Activated effector memory CD4-positive, alpha-beta T cell treated with Interleukin-2 at 50 U/mL for 16 hours (primary cell): ENCODE measurements at places on chromosomes 7 and 10.
A peak's percentile ranks its signal among the peaks of the same experiment; 100 is the strongest.

- DNase-seq, result no peak
Observed at GRCh38 chr7:135192914-135193536, 18.3 kb downstream of the WDR91 start.

GRCh38 chr7:143288836-143289235 is 685 bp downstream of the CASP2 start:
- DNase-seq, result no peak

DNA sequence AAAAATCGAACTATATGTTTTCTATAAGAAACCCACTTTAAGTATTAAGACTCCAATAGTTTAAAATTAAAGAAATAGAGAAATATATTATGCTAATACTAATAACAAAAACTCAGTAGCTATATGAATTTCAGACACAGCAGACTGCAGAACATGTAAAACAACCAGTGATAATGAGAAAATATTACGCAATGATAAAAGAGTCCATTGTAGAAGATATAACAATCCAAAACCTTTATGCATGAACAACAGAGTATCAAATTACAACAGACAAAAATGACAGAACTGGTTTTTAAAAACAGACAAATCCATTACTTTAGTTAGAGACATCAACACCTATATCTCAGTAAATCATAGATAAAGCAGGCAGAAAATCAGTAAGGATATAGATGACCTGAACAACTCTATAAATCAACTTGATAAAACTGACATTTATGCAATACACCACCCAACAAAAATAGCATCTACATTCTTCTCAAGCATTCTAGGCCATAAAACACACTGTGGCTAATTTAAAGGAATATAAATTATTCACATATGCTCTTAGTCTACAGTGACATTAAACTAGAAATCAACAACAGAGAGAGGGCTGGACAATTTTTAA is 669.5 kb upstream of the GHITM start:
- DNase-seq, result no peak

- DNase-seq, result no peak
Observed at GRCh38 chr10:11875494-11876281, 52.5 kb downstream of the PROSER2 start.

GRCh38 chr10:123848564-123849457 is 42.8 kb downstream of the CPXM2 start:
- no peak for DNase-seq

- DNase-seq, result peak; percentile 27
Observed at GRCh38 chr10:133475821-133476640, 22.3 kb downstream of the SCART1 start.

- peak; percentile 17 for DNase-seq
Observed at GRCh38 chr10:75399461-75400162, 2.0 kb downstream of the ZNF503 start.

GRCh38 chr7:13262929-13263530 is 575.6 kb downstream of the ARL4A start:
- DNase-seq, result no peak

- DNase-seq, result no peak
Observed at GRCh38 chr10:58264780-58265179, 2.9 kb downstream of the IPMK start.

DNA sequence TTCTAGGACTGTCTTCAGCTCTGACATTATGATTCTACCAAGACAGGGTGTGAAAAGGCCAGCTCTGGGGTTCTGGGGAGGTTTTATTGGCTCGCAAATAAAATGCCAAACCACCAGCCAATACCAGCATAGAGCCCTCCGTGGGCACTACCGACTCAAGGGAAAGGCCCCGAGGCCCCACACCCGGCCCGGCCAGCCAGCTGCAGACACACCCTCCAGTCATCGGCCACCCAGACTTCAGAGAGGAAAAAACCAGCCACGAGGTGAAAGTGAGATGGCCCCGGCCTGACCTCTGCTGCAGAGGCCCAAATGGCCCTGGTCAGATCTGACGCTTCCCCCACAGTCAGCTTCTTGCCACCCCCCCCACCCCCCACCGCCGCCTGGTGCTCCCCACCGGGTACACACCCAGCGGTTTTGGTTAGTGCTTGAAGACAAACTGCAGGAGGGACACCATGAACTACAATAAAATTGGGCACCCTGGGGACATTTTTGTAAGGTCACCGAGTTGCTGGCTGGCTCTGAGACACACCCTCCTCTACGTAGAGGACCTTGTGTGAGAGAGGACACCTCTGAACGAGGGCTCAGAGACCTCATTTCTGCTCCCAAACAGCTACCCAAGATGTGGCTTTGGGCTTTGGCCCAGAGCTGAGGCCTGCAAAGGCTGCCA is 79.9 kb downstream of the PRKAG2 start:
- no peak for DNase-seq

- no peak for DNase-seq
Observed at GRCh38 chr10:123674741-123675140, 8.6 kb downstream of the GPR26 start.

DNA sequence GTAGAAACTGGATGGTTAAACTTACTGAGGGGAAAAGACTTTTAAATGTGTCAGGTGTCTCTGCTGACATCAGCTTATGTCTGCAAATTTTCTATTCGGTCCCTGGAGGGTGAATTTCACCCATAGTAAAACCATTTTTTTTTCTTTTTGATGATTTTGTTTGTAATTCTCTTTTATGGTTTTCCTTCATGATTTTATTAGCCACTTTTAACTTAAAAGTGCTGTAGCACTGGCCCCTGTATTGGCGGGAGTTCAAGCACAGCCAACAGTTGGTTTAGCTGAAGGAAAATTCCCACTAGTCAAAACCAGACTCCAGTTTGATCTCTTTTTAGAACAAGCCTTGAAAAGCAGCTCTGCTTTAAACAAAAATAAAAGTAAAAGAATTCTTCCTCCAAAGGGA is 5.0 kb upstream of the ITGA8 start:
- no peak for DNase-seq

- no peak for DNase-seq
Observed at GRCh38 chr10:70440296-70441160, 953 bp downstream of the NODAL start.

- no peak for DNase-seq
Observed at GRCh38 chr7:71285571-71286145, 153.7 kb downstream of the GALNT17 start.

- DNase-seq, result peak; percentile 57
Observed at GRCh38 chr10:3887885-3888476, 103.0 kb upstream of the KLF6 start.

- DNase-seq, result no peak
Observed at GRCh38 chr10:72930276-72930675, 24.3 kb downstream of the PLA2G12B start.

DNA sequence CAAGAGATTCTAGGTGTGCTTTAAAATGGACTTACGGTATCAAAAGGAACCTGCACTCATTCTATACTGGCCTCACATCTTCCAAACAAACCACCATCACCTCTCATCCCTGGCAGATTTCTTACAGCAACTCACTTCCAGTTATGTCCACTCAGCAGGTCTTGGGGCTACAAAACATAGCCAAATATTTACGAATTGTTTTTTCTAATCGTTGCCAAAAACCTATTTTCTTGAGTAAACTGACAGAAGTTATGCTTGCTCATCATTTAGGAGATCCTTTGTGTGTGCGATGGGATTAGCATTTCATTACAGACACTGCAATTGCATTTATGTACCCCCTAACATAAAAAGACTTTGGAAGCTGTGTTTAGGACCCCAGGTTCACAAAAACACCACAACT is 2.7 kb downstream of the KCNMA1 start:
- no peak for DNase-seq

GRCh38 chr10:124713679-124714255 is 30.4 kb downstream of the FAM53B start:
- no peak for DNase-seq

DNA sequence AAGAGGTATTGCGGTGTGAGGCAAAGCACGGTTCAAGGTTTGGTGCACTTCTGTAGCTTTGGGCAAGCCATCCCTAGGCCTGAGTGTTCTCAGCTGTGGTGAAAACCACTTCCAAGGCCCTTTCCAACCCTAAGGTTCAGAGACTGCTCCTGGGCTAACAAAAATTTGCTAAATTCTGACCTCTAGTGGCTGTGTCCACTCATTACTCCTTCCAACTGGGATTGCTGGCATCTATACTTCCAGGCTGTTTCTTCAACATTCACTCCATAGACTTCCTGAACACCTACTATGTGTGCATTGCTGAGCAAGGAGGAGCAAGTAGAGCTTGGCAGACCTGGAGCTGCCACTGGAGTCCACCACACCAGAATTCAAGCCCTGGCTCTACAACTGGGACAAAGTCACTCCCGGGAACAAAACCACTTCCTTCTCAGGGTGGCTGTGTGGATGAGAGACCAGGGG is 29.3 kb upstream of the SH3PXD2A start:
- no peak for DNase-seq

DNA sequence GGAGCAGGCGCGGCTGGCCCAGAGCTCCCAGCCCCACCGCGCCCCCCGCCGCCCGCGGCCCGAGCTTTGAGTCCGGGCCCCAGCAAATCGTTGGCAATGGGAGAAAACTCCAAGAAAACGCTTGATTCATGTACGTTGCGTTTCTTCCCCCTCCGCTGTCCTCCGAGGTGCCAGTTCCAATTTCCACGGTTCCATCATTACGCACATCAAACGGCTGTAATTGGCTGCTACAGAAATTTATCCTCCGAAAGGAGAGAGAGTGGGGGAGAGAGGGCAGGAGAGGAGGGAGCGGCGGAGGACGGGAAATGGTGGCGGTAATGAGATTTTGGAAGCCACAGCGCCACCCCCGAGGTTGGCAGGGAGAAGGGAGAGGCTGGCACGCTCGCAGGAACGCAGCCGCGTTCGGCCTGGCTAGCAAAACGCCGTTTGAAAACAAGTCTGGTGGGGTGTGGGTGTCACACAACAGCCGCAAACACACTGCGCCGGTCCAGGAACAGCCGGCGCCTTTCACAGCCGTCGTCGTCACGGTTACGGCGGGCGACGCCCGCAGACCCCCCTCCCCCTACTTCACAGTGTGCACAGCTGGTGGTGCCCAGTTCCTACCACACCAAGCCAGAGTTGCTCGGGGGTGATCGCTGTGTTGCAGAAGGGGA is 57.5 kb downstream of the UNCX start:
- DNase-seq, result peak; percentile 1

GRCh38 chr10:24706479-24707118 is 17.1 kb downstream of the ARHGAP21 start:
- peak; percentile 13 for DNase-seq

DNA sequence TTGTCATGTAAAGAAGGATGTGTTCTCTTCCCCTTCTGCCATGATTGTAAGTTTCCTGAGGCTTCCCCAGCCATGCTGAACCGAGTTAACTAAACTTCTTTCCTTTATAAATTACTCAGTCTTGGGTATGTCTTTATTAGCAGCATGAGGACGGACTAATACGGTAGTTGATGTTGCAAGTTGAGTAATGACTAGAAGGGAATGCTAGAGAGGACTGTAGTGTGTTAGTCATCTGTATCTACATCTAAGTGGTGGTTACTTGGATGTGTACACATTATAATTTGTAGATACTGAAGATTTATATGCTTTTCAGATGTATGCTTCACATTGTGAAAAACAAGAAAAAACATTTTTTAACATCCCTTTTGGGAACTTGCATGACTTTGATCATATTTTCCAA is 244.6 kb downstream of the POLR1F start:
- no peak for DNase-seq

DNA sequence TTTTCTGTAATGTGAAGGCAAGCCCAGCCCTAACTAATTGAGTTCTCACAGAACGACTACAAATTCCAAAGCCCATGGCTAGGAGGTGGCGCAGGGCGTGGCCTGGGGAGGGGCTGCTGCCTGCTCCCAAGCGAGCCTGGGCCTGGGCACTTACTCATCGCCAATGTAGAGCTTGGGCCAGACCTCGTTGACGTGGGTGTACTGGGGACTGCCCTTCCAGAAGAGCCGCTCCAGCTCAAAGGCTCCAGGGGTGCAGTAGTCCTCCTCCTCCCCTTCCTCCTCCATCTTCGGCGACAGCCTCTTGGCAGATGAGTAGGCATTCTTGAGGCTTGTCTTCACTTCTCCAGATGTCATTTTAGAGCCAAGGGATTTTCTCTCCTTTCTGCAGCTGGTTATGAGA is 53.3 kb upstream of the SAMD8 start:
- DNase-seq, result no peak

- DNase-seq, result no peak
Observed at GRCh38 chr7:149102666-149103065, 12.1 kb upstream of the ZNF786 start.

GRCh38 chr10:67506083-67506756 is 189.8 kb downstream of the CTNNA3 start:
- no peak for DNase-seq

GRCh38 chr7:92731335-92732063 is 104.9 kb downstream of the CDK6 start:
- DNase-seq, result no peak

DNA sequence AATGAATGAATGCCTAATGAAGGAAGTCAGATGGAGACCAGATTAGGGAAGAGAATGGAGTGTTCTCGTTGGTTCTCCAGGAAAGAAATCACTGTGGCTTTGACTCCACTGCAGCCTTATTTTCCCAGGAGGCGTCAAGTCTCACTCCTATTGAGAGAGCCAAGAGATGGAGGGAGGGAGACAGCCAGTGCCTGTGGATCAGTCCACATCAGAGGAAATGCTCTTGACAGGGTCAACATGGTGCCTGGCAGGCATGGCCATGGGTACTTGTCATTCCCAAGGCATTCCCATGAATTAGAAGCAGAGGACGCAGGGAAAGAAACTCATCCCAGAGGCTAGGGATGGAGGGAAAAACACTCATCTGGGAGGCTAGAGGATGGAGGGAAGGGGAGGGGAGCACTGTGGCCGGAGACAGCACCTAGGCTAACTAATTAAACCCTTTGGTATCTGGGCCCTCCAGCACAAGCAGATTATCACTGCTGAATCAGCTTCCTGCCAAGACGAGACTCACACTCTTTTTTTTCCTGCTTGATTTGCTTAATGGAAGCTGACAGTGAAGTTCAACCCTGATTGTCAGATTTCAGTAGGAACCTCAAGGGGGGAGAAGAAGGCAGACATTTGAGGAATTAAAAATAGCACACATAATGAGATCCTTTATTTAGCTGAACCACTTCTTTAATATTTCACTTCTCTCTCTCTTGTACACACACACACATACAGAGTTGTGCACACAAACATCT is 1233.2 kb upstream of the AUTS2 start:
- no peak for DNase-seq

GRCh38 chr7:43384616-43385308 is 198.1 kb upstream of the STK17A start:
- no peak for DNase-seq

- DNase-seq, result no peak
Observed at GRCh38 chr7:40584667-40585433, 450.0 kb downstream of the SUGCT start.

GRCh38 chr7:107037717-107038603 is 6.5 kb upstream of the PRKAR2B start:
- no peak for DNase-seq

DNA sequence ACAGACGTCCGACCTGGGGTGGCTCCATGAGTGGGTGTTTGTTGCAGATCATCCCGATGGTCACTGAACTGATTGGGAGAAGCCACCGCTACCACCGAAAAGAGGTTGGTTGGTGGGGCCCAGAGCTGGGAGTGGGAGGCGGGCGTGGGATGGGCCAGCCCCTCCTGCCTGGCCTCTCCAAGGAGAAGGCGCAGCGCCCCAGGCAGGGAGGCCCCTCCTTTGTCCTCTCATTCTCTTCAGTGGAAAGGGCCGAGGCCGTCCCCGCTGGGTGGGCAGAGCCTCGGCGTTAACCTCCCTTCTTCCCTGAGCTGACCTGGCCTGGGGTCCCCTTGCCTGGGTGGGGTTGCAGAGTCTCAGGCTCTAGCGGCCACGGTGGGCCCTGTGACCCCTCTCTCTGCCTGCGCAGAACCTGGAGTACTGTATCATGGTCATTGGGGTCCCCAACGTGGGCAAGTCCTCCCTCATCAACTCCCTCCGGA is 5.2 kb downstream of the MTG1 start:
- no peak for DNase-seq

GRCh38 chr10:73597346-73597745 is 6.2 kb upstream of the USP54 start:
- DNase-seq, result no peak
